ENCODE measurements at places on chromosomes 5 and 9.

- no peak for DNase-seq
These were observed 1.4 kb downstream of the PITX1 start for GRCh38 chr5:135032695-135032998.

DNA sequence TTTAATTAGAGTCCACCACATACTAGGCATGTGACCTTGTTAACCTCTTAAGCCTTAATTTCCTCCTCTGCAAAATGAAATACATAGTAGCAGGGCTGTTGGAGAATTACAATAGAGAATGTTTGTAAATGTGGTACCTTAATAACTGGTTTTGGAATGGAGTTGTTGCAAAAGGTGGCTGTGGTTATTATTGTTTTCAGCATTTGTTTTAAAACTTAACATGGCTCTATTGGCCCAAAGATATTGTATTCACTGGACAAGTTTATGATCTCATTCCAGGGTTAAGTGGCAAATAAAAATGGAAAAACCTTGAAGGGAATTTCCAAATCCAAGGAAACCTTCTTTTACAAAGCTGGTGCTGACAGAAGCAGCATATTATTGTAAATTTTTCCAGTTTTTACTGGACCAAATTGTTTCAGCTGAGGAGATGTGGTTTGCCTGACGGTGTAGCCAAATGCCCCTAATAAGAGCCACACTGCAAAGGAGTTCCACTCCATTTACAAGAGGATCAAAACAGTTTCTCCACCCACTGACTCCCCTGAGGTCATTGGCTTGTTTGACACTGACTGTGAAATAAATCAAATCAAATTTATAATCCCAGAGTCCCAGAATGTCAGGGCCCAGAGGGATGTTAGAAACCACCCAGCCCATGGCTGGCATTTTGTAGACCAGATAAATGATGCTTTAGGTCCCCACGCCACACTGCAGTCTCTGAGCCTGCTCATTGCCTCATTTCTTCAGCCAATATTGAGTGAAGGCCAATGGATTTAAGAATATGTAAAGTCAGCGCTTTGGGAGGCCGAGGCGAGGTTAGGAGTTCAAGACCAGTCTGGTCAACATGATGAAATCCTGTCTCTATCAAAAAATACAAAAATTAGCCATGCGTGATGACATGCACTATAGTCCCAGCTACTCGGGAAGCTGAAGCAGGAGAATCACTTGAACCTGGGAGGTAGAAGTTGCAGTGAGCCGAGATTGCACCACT is 45.2 kb downstream of the ADRA1B start:
- no peak for DNase-seq

DNA sequence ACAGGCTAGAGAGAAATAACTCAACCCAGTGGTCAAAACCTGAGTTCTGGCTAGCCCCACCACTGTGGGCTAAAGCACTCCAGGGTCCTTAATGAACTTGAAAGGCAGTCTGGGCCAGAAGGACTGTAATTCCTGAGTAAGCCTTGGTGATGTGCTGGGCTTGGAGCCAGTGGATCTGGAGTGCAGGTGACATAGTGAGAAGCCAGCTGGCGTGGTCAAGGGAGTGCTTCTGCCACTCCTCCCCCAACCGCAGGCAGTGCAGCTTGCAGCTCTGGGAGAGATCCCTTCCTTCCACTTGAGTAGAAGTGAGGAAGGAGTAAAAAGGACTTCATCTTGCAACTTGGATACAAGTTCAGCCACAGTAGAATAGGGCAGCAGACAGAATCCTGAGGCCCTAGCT is 424.0 kb downstream of the CDH18 start:
- DNase-seq = no peak

DNA sequence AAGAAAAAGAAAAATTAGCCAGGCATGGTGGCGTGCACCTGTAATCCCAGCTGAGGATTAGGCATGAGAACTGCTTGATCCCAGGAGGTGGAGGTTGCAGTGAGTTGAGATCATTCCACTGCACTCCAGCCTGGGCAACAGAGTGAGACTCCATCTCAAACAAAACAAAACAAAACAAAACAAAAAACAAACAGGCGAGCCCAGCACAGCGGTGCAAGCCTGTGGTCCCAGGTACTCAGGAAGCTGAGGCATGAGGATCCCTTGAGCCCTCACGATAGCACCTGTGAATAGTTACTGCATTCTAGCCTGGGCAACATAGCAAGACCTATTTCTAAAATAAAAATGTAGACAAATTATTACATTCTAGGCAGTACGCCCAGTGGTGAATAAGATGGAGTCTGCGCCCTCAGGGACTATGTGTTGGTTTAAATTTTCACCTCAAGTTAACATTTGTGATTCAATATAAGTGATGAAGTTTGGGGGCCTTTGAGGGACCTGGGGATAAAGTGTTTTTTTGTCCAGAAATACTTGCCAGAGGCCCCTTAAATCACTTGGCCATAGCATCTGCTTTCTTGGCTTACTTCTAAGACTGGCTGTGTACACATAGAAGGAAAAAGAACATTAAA is 3.4 kb upstream of the GAPVD1 start:
- DNase-seq = no peak

GRCh38 chr9:122975196-122975595 is 34.4 kb downstream of the RABGAP1 start:
- no peak for DNase-seq

- DNase-seq = no peak
These were observed 65.3 kb upstream of the PLPP1 start for GRCh38 chr5:55600086-55600485.

- no peak for DNase-seq
These were observed 93.5 kb downstream of the F2RL2 start for GRCh38 chr5:76529464-76530344.

GRCh38 chr5:52743012-52743411 is 44.7 kb upstream of the ITGA1 start:
- DNase-seq = no peak

DNA sequence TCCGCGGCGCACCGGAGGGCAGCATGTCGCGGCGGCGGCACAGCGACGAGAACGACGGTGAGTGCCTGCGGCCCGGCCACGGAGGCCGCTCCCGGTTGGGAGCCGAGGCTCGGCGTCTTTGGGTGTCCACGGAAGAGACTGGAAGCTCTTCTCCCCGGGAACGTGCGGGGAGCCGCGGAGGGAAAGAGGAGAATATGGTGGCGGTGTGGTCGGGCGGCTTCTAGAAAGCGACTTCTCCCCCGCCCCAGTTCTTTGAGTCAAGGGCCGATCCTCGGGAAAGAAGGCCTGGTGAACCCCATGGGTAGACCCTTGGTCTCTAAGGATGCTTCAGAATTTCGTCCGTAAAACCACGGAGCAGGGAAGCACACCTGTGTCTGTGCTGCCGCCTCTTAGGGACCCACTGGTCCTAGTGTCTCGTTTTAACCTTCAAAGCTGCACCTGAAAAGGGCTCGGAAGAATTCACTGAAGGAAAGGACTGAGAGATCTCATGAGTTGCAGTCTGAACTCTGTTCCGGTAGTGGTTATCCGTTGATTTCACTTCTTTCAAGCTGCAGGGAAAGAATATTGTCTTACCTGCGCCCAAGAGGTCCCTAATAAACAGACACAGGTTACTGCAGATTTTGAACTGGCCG is 354 bp downstream of the NCBP1 start:
- no peak for DNase-seq

DNA sequence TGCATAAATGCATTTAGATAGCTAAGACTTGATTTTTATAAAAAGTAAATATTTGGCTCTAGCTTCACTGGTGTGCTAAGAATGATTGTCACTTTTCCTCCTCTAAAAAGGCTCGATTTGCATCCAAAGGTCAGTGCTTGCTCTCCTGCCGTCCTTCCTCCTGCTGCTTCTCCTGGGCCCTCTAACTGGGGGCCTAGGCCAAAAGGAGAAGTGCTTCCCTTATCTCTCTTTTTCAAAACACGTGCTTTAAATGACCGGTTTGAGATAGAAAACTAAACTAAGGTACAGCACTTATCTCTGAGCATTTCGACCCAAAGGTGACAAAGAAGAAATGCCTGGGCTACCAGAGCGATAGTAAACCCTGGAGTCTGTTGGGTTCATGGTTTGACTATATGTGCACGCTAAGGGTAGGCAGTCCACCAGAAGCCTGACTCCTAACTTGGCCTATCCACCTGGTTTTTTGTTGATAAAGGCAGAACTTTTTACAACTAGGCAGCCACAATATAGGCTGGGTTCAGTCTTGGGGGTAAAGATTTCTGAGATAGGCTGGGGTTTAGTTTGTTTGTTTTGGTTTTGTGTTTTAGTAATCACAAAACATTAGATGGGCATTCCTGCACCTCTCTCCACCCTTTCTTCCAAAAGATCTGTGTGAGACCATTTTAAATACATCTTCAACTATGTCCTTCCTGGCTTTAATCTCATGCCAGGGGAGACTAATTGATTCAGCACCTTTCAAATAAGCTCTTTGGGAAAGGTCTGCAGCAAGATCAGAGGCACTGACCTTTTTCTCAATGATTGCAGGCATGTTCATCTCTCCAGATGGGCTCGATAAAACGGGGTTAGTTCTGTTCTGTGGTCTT is 3.8 kb downstream of the NR2F1-AS1 start:
- no peak for DNase-seq

DNA sequence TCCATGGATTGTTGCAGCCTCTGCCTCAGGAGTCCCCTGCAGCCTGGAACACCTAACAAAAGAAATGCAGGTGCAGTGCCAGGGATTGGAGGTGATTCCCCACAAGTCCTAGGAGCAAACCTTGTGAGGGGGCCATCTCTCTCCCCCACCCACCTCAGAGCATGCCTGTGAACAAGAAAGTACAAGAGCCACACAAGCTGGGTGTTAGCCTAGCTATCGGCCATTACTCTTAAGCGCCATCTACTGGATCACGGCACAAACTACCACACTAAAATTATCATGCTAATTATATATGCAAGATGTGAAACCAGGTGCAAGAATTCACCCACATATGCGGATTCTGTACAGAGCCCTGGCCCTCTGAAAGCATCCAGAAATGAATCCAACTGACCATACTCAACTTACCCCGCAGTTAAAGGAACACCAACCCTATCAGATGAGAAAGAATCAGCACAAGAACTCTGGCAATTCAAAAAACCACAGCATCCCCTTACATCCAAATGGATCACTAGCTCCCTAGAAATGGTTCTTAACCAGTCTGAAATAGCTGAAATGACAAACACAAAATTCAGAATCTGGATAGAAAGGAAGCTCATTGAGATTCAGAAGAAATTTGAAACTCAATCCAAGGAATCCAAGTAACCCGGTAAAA is 16.5 kb upstream of the PRSS3 start:
- peak; percentile 67 for DNase-seq

GRCh38 chr9:137589441-137590122 is 730 bp downstream of the ZMYND19 start:
- DNase-seq = no peak

DNA sequence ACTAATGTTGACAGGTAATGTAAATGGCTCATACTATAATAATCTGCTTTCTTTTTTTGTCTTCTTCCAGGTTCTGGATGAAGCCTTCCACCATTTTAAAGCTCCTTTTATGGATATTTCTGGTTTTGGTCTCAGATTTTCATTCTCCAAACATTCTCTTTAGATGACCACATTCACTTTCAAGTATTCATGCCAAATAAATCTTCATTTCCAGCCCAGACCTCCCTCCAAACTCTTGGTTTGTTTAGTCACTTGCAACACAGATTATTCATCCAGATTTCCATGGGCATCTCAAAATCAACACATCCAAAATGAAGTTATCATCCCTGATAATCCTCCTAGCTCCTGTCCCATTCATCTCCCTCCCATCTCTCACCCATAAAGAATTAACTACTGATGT is 40.3 kb upstream of the SVEP1 start:
- no peak for DNase-seq

DNA sequence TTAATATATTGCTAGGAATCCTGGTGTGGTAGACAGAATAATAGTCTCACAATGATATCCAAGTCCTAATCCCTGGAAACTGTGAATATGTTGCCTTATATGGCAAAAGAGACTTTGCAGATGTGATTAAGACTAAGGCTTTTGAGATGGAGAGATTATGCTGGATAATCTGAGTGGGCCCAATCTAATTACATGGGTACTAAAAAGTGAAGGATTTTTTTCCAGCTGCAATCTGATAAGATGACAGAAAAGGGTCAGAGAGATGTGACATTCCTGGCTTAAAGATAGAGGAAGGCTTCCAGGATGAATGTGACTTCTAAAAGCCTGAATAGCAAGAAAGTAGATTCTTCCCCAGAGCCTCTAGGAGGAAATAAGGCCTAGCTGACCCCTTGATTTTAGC is 80.7 kb upstream of the MPDZ start:
- DNase-seq = no peak

- no peak for DNase-seq
These were observed 237.4 kb downstream of the NR2F1-AS1 start for GRCh38 chr5:93343570-93343969.

DNA sequence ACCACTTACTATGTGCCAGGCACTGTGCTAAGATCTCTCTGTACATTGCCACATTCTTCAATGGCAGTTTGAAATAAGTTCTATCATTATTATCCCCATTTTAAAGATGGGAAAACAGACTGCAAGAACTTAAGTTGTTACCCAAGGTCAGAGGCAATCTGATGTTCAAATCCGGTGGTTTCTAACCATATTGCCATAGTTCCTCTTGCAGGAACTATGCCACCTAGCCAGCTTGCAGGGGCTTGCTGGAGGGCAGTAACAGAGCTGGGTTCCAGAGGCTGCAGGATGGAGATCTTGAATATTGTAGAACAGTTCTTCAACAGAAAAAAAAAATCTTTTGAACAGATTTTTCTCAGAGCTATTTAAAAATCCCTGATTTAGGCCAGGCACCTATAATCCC is 71.8 kb upstream of the TNFAIP8 start:
- DNase-seq = no peak

DNA sequence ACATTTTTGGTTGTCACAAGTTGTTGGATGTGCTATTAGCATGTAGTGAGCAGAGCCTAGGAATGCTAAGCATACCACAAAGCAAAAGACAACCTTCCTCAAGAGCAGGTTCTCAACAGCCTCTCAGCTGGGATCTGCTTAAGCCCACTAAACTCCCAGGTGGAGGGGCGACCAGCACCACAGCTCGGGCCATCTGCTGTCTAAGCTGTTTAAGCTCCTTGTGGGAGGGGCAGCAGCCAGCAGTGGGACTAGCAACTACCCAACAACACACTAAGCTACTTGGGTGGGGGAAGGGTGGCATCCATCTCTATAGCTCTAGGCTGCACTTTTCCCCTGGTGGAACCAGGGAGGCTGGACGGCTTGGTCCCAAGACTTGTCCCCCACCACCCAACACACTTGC is 1052.7 kb upstream of the ARRDC3 start:
- no peak for DNase-seq

- no peak for DNase-seq
These were observed 179.3 kb downstream of the HINT1 start for GRCh38 chr5:130985776-130986175.

DNA sequence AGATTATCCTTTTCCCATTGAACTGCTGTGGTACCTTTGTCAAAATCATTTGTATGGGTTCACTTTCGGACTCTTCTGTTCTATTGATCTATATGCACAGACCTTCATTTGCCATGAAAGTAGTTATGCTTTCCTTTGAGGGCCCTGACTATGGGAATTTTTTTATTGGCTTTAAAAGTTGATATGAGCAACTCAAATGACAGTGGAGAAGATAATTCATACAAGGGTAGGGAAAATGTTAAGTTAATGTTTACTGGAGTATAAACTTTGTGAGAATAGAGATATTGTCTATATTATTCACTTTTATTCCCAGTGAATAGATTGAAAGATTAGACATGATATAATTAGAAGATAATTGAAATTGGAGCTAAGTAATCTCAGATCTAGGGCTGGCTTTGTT is 94.8 kb downstream of the ATP10B start:
- no peak for DNase-seq

All from urothelium cell line (cell line).